ENCODE measurements at places on chromosomes 7 and 10.
A peak's percentile ranks its signal among the peaks of the same experiment; 100 is the strongest.

DNA sequence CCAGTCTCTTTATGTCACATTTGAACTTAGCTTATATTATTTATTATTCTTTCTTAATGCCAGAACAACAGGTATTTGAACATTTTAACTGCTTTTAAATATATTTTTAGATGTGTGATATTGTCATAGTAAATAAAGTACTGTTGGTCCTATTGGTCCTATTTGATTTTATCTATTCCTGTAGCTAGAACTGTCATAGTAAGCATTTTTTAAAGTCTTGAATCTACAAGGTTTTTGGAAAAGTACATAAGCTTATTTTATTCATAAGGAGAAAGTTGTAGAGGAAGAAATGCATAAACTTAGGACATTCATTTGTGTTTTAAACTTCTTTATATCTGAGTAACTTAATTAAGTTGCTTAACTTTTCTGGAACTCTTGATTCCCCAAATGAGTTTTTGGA is 136.0 kb downstream of the PHF14 start:
- no peak for DNase-seq

DNA sequence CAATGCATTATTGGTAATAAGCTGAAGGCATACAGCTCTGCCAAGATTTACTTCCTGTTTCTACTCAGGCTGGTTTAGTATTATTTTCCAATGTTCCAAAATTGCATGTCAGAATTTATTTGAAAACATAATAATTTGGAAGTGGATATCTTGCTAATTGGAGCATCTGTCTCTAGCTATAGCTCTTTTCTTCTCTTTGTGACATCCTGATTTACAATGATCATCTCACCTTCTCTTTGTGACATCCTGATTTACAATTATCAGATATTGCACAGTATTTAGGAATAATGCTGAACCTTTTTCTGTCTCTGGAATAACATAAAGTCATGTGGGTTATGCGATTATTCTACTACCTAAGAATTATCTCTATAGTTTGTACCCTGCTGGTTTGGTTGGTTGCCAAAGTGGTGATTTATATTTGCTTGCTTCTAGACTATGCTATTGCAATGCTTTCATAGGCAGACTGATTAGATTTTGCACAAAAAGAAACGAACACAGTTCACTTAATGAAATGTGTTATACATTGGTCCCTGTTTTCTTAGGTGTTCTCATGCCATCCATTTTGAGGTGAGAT is 44.3 kb upstream of the CABCOCO1 start:
- DNase-seq, result no peak

DNA sequence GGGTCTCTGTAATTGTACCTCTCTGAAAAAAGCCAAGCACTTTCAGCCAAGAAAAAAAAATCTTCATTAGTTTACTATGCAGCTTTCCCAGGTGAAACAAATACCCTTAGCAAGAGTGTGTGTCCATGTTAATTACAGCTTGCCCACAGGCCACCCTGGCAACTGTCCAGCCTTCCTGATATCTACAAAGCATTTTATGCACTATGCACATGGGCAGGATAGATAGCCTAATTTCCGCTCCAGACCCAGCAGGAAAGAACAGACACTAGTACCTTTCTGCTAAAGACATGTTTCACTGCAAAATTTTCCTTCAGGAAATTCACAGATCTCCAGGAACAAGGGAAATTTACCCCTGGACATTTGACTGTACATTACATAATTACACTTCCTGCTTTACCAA is 24.4 kb downstream of the CACNA2D1 start:
- DNase-seq, result no peak

- DNase-seq, result no peak
These were observed 184.7 kb upstream of the KCTD7 start for GRCh38 chr7:66443946-66444345.

GRCh38 chr10:72784551-72785351 is 92.8 kb downstream of the MCU start:
- DNase-seq, result peak; percentile 54

DNA sequence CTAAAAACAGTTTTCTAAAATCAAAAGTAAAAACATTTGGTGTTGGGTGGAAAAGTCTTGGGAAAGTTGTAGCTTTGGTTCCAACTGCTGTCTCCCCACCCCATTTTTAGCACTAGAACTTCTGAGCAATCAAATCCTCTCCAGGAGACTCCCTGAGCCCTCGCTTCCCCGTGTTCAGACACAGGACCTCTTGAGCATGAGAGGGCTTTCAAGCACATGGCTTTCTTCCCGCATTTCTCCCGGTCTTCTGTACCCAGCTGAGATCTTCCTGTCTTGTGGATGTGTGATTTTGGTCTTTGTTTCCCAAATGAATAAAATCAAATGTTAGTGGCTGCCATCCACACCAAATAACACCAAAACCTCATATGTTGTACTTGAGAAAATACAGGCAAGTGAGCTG is 5.0 kb downstream of the CXCL12 start:
- no peak for DNase-seq

- DNase-seq, result no peak
These were observed 30.6 kb downstream of the WDR37 start for GRCh38 chr10:1086787-1087186.

DNA sequence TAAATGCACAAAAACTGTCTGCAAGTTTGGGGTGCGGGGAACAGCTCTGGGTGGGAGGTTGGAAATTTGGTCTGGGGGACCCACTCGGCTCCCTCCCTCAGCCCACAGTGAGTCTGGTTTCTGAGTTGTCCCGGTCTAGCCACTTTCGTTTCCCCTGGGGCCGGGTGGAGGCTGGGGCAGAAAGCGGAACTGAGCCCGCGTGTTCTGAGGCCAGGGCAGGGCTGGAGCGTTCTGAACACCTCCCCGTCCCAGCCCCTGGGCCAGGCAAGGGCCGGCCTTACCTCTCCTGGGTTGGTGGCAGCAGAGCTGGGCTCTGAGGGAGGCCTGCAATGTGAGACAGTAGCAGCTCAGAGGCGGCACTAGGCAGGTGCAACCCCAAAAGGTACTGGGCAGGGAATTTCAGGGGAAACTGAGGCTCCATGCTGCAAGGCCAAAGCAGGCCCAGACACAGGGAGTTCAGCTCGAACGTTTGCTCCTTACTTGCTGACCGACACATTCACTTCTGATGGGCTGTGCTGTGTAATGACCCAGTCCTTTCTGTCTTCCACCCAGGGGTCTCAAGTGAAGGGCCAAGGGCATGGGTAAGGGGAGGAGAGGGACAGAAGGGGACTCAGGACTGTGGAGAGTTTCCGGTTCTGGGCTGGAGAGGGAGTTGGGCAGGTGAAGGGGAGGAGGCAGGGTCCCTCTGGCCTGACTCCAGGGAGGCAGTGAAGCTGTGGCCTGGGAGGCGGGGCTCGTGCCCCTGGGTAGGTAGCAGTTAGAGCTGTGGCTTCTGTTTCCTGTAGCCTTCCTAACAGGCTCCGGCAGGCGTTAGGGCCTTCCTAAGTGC is 3.0 kb downstream of the IRF5 start:
- no peak for DNase-seq

DNA sequence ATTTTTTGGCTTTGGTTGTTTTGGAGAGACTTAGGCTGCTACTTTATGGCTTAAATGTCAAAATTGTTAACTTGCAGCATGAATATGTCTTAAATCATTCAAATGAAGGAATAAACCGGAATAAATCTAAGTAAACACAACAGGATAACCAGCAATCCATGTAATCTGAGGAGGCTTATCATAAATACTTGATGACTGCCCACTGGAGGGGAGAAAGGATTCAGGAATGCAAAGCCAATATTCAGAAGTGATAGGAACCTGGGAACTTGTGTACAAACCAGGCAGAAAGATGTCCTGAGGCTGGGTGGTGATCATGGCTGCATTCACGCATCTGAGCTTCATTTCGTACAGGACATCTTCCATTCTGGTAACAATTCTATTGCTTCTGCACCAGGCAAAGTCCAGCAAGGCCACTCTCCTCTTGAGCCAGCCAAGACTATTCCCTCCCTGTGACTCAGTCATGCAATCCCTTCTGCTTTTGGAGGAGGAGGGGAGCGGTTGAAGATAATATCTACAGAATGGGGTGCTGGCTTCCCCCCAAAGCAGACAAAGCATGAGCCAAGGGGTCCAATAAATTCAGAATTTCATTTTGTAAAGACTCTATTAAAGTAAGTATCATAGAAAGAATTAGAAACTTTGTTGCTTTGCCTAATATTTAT is 374.5 kb downstream of the PHTF2 start:
- DNase-seq, result no peak

DNA sequence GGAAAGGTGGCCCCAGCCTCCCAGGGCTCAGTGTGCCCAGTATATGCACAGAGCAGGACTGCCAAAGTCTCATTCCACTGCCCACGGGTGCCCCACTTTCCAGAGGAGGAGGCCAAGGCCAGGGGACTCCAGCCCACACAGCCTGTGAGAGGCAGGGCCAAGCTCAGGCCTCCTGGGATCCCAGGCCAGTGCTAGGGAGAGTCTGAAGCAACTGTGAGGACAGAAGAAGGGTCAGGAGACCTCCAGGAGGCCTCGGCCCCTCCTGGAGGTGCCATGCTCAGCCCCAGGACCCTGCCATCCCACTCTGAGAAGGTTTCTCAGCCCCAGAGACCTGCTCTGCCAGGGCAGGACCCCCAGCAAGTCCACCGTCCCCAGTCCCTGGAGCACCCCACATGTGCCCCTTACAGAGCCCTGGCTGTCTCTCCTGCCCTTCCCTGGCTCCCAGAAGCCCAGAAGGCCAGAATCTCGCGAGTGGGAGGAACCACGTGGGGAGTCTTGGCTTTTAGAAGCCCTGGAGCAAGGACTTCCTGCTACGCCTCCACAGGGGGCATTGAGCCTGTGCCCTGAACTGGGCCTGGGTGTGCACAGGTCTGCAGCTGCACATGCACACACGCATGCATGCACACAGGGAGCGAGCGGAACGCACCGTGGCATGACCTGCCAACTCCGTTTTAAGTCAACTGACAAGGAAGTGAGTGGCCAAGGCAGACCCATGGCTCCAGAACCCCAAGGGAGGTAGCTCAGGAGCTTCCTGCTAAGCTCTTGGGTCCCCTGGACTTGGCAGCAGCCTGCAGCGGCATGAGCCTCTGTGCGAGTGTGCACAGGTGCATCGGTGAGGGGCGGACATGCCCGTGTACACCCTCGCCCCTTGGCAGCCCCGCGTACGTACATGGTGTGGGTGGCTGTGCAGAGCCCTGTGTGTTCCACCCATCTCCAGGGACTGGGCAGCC is 33.6 kb downstream of the ZCCHC24 start:
- DNase-seq, result no peak

DNA sequence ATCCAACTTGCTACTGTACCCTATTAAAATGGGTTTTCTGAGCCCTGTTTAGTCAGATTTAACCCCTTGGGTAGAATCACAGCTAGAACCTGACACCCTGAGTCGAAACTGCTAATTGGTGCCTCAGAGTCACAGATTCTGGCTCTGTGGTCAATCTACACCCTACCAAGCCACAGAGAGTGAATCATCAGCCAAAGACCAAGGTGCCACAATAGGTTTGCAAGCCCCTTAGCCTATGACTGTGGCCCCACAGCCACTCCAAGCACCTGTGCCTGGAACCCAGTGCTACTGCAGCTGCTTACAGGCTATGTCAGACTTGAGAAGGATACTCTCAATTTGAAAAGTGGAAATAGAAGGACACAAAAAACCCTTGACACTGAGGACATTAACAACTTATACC is 202.8 kb upstream of the KCND2 start:
- no peak for DNase-seq

DNA sequence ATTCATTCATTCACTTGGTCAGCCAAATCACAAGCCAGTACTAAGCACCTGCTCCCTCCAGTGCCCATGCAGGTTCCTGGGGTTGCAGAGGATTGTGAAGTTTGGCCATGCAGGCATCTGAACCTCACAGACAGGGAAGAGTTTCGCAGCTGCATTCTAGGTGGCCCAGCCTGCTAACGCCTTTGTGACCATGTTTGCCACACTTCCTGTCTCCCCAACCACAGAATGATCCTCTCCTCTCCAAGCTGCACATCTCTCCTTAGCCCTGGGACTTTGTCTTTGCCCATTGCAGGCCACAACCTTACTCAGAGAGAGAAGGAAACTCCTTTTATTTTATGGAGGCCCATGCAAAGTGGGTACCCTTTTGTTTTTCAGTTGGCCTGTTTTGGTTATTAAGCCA is 31.8 kb downstream of the EPDR1 start:
- no peak for DNase-seq

- DNase-seq, result no peak
These were observed 51.3 kb upstream of the GPR26 start for GRCh38 chr10:123614888-123615287.

- DNase-seq, result no peak
These were observed 9.1 kb upstream of the AOAH start for GRCh38 chr7:36733411-36733810.

DNA sequence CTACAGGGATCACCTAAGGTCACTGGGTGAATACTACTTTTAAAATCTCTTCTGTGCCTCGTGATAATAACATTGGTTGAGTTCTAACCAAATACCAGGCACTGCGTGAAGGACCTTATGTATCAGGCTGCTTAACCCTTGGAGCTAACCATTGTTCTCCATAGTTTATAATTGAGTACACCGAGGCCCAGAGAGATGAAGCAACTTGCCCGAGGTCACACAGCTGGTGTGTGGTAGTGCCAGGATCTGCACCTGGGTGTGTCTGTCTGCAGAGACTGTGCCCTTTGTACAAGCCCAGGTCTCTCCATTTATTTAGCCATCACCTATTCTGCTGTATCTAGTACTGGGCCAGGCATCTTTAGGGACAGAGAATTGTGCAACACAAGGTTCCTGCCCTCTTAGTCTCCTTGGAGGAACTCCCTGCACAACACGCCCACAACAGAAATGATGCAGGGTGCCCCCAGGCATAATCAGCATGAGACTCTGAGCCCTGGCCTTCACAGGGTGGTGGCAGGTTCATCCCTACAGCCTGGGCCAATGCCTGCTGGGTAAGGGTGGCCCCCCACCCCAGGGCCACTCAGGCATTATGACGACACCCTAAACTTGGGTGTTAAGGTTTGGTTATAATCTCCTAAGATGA is 31.5 kb downstream of the UNC5B start:
- no peak for DNase-seq

DNA sequence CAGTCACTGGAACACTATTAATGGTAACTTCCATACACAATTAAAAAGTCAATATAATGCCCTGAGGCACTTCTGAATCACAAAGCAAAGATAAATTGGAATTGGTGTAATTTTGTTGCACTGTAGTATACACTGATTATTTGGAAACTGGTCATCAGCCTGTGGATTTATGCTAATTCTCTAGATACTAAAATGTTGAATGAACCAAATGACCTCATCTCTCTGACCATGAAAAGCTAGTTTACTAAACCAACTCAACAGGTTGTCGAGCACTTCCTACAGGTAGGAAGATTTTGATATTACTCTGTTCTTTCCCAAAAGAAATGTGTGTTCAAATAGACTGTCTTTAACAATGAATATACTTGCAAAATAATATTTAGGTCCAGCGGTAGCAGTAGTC is 5.3 kb downstream of the NRP1 start:
- DNase-seq, result no peak
